ENCODE measurements at places on chromosomes 7 and 10.

- no peak for DNase-seq
Observed at GRCh38 chr7:101390901-101391301, 28.2 kb downstream of the COL26A1 start.

DNA sequence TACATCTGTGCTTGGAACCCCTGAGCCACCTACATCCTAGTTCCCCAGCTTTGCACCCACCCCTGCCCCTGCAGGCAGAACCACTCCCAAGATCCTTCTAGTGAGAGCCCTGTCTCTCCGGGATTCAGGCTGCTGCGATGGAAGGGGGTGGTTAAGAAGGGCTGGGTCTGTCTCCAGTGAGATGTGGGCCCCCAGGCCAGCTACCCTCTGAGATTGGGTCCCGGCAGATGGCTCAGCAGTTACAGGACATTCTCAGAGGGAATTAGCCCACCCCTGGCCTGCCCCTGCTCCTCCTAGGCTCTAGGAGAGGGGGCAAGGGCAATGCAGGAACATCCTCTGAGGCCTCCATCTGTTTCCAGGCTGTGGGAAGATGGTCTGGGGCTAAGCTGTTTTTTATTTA, 27.7 kb downstream of the SLC29A3 start:
- DNase-seq = no peak

GRCh38 chr7:12320987-12321647, 82.5 kb downstream of the VWDE start:
- DNase-seq = no peak

GRCh38 chr10:51815723-51816122, 116.3 kb upstream of the CSTF2T start:
- no peak for DNase-seq

DNA sequence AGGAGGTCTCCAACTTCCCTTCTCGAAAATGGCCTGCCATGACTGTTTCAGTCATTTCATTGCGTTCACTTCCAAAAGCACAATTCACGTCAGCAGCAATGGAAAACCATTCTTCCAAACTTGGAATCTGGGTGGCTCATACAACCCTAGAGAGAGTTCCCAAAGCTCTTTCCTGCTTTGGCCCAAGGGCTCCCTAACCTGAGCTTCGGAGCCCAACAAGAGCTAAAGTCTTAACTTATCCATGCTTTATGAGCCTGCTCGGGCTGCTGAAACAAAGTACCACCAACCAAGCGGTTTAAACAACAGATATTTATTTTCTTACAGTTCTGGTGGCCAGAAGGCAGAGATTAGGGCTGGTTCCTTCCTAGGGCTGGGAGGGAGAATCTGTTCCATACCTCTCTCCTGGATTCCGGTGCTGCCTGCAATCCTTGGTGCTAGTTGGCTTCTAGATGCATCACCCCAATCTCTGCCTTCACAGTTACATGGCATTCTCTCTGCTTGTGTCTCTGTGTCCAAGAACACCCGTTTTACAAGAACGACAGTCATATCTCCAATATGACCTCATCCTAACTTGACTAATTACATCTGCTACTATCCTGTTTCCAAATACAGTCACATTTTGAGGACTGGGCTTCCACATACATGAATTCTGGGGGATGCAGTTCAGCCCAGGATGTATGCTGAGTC, 33.5 kb downstream of the CAMK2B start:
- DNase-seq = no peak

GRCh38 chr7:102992509-102992937, 79.7 kb downstream of the LRRC17 start:
- no peak for DNase-seq

DNA sequence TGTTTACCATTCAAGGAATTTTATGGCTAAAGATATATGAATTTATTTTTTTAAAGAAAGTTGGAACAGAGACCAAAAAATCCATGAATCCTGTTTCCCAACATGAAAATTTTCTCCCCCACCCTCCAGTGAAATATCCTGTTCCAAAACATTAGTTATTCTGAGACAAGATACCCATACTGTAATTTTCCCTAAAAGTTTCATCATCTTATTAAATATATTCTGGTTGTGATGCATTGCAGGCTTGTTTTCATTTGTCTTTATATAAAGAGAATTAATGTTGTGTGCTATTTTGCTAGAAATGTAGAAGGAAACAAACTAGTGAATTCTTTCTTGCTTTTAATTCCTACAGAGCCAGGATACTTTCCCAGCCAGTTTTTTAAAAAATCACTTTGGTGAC, 106.6 kb downstream of the EXOC4 start:
- DNase-seq = no peak

DNA sequence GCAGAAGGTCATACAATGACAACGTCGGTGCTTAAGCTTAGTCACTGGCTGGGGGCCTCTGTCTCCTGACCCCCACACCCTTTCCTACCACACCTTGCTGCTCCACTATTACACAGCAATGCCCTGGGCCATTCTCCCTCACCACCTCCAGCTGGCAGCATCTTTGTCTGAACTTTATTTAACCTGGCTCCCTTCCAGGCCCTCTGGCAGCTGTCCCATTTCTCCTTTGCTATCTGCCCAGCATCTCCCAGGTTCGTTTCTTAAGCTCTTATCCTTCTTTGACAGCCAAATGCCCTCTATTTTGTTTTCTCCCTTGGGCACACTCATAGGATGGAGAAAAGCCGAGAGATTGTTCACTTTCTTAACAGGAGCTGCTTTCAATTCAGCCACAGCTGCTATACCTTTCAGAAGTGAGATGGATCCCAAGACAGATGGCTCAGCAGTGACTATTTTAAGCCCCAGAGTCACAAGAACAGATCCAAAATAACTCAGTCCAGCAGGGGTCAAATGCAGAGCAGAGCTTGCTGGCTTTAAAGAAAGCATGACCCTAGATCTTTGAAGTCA, 1277.1 kb upstream of the AUTS2 start:
- DNase-seq = peak; percentile 45

DNA sequence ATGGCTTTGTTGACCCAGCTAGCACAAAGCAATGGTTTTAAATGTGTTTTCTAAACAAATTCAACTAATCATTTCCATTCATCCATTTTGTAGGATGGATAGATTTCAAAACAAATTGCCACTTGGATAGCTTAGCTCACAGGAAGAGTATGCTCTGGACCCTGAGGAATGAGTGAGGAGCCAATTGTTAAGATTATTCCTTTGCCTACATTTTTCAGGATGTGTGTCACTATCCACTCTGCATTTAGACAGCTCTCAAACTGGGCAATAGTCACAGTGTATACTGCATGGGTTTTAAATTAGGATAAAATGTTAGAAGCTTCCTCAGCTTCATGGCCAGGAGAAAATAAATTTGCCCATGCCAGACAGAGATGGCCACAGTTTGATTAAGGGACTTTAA, 605.6 kb upstream of the TEX47 start:
- DNase-seq = no peak

DNA sequence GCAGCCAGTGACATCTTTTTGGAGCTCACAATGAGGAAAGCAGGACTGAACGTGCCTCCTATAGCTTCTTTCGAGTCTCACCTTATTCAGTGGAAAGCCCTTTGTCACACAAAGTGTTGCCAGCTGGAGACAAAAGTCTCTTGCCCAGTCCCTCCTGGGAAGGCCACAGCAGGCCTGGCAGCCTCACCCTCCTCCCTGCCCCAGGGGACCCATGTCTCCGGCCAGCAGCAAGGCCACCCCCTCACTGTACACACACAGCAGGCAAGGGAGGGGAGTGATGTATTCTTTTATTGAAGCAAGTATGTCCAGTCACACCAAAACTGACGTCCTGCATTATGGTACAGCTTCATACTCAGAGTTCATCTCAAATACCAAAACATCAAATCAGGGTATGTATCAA, 56.0 kb downstream of the CSGALNACT2 start:
- DNase-seq = no peak

DNA sequence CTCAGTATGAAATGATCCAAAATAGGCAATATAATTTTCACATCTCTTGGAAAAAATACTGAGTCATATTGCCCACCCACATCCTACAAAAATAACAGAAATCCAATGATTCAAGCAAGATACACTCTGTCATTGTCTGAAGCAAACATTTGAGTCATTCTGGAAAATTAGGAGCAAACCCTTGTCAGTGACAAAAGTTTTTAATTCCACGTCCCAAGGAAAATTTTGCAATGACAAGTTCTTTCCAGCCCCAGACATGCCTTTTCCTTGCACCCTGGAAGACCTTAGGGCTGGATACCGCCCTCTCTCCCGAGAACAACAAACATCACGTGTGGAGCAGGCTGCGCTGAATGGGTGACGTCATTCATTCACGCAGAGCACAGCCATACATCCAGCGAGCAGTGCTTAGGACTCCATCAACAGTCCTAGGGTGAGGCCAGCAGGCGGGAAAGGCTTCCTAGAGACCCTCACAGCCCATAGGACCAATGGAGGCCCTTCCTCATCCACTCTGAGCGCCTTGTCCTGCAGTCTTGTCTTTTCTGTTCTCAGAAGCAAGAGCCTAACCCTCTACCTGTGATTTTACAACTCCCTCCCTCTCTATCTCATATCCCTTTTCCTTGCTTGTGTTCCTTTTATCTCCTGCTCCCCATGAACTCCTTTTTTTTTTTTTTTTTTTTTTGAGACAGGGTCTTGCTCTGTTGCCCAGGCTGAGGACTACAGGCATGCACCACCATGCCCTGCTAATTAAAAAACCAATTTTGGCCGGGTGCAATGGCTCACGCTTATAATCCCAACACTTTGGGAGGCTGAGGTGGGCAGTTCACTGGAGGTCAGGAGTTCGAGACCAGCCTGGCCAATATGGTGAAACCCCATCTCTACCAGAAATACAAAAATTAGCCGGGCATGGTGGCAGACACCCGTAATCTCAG, 23.5 kb upstream of the KDM7A start:
- DNase-seq = peak; percentile 4

- no peak for DNase-seq
Observed at GRCh38 chr7:10720042-10720441, 253.6 kb upstream of the PHF14 start.

DNA sequence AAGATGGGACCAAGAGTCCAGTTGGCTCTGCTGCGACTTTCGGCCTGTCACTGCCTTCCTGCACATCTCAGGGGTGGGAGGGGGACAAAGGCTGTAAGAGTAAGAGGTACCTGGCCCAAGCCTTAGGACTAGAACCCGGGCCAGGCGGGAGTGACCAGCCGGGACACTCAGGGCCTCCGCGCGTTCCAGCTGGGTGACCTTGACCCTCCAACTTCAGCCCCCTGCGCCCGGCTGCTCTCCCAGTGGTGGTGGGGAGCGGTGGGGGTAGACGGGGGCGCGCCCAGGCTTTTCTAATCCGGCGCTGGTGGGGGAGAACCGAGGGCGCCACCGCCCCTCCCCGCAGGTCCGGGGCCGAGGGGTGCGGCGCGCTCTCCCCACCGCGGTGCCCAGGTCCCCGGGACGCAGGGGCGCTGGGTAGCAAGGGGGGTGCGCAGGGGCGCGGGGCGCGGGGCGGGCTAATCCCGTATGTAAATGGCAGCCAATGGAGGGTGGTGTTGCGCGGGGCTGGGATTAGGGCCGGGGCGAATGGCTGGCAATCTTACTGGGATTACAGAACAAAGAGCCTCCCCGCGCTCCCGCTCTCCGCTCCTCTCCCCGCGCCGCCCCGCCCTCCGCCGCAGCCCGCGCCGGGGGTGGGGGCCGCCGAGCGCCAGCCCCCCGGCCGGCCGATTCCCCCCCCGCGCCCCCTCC, at the start of gene GTF2IRD1:
Gene GTF2IRD1, plus strand, starts transcription at position 585 of the 690 bp plus-strand sequence. CDS start 54,175 bp downstream, outside the sequence.
- DNase-seq = no peak

- no peak for DNase-seq
Observed at GRCh38 chr10:17213646-17214349, 12.3 kb upstream of the TRDMT1 start.

- DNase-seq = peak; percentile 10
Observed at GRCh38 chr10:128152741-128153580, 26.7 kb upstream of the MKI67 start.

- DNase-seq = no peak
Observed at GRCh38 chr10:114412907-114413797, 8.8 kb upstream of the AFAP1L2 start.

DNA sequence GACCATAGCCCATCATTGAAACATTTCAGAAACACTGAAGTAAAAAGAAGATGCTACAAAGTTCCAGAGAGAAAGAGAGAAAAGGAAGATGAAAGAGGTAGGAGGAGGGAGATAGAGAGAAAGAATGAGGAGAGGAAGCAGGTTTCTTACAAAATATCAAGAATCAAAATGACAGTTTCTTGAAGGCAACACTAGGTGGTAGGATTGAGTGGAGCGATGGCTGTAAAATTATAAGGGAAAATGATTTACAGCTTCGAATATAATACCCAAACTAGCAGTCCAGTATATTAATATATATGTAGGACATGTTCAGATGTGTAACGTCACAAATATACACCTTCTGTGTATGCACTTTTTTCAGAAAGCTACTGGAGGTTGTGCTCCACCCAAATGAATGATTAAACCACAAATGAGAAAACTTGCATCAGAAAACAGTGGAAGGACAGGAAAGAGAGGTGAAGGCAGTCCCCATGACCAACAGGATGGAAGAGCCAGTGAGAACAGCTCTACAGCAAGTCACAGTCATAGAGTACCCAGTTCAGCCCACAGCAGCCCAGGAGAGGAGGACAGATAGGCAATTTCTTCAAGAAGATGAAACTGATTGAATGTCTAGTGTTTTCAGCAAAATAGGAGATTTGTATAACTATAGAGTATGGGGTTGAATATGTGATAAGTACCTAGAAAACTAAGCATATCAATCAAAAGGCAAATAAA, 151.5 kb upstream of the TARP start:
- DNase-seq = no peak

GRCh38 chr10:70974920-70975319, 86.6 kb upstream of the PCBD1 start:
- DNase-seq = no peak

- DNase-seq = peak; percentile 70
Observed at GRCh38 chr7:95596198-95597063, at the start of gene PDK4. Gene PDK4, minus strand, starts transcription at chr7:95596516. Its CDS starts 223 bp downstream, at chr7:95596293.

DNA sequence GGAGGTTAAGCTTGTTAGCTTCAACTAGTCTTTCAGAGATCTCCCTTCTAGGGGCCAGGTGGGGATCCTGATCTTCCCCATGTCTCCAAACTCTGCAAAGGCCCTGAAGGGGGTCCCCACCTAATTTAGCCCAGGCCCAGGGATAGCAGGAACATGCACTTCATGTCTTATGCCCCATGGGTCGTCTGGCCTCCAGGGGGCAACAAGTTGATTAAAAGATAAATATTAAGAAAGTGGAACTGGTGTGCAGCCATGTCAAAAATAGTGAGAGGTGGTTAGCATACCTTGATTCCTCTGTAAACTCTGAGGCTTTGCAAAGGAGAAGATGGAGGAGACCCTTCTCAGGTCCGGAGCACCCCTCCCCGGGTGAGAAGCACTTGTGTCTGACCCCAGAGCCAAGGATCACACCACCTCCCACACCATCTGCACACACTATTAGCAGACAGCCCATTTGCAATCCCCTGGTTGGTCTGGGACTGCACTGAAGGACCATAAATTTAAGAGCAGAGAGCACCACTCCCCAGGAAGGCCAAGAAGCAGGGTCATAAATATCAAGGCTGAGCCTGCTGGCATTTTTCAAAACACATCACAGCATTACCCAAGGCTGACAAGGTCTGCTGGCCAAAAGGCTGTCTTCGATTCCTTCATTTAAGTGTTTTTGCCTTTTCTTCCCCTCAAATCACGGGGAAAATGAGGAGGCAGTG, 44.2 kb upstream of the LRRC18 start:
- DNase-seq = no peak

Measured in foreskin melanocyte (primary cell).